Activated CD4-positive, CD25-positive, alpha-beta regulatory T cell treated with anti-CD3 and anti-CD28 coated beads, Interleukin-2, amount 50 U/mL, for 16 hours (primary cell): ENCODE measurements at places on chromosomes 7 and 10.

DNA sequence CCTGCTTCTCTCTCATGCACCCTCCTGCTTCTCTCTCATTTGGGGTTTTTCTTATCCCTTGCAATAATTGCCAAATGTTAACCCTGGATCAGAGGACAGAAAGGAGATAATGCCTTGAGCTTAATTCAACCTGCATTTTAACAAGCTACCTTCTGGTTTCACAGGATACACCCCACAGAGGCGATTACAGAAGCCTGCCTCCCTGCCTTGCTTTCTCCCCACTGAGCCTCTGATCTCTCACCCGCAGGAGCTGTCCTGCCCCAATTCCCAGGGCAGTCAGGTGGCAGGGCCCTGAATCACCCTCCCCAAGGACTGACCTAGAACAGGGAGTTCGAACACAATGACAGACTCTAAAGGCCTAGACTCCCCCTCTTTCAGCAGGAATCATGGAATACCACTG is 959.5 kb downstream of the GRID1 start:
- no peak for DNase-seq

DNA sequence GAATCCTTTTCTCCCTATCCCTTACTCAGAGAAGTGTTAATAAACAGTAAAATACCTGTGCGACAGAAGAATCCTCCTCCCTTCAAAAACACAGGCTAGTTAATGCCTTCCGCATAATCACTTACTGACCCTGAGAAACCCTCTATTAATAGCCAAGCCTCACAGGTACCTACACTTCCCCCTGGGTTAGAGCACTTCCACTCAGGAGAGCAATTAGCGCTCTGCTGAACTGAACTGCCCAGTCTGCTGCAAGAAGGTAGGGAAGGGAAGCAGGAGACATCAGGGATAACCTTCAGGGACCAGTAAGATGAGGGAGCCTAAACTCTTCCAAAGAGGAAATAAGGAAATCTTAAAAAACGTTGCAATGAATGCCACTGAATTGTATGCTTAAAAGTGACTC is 39.6 kb downstream of the KIAA1549 start:
- DNase-seq: no peak

DNA sequence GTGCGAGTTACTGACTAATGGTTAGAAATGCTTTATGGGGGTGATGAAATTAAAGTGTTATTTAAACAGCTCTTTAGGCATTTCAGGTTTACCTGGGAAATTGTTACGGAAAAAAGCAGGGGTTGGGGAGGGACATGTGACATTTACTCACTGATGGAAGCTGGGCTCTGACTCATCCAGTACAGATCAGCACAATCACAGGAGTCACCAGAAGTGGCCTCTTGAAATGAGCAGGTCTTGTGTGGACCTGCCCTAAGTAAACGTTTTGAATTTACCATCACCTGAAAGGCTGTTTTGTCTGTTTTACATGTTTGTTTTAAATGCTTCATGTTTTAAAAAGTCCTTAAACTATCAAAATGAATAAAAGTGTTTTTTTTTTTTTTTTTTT is 2.3 kb downstream of the GLRX3 start:
- DNase-seq: no peak

DNA sequence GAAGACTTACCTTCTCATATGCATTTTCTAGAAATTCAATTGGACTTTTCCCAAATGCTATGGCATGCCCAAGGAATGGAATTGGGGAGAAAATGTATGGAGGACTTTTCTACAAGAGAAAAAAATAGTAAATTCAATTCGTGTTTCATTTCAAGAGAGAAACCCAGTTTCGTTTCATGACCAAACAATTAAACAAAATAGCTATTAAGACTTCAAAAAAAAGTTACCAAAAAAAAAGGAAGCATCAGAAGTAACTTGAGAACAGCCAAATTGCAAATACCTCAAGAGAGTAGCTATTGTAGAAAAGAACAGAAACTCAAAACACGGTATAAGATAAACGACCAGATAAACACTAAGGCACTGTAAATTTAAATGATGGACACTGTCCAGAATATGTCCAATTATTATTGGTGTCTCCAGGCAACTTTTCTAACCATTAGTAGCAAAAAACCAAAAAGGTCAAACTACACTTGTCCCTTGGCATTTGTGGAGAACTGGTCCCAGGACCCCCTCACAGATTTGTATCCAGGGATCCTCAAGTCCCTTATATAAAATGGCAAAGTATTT is 2.4 kb downstream of the CYP51A1 start:
- DNase-seq: no peak

DNA sequence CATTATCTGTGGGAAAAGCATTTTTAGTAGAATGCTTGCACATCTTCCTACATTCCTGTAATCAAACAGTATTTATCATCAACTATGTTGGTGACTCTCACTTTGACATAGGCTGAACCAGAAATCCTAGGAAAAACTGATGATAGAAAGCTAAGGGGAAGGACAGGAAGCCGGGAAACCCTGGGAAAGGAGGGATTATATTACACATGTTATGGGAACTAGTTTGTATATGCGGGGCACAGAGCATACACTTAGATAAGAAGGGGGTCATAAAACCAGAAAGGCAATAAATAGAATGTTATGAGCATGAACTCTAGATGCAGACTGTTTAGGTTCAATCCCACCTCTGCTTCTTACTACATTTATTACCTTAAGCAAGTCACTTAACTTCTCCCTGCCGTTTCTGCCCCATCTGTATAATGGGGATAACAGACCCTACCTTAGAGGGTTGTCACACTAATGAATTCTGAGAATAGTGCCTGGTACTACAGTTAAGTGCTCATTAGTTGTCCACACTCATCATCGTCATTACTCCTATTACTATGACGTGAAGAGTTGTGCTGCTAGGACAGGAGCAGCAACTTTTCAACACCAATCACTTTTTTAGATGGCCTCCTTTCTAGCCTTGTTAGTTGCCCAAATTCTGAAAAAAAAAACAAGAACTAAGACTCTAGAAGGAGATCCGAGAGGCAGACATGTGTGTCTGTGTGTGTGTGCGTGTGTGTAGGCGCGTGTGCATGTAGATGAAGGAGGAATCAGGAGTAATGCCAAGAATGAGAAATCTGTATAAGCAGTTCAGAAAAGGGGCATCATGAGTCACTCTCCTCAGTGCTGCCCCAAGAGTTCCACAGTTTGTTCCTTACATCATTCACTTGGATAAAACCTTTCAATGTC is 52.2 kb downstream of the KMT2C start:
- DNase-seq: no peak

DNA sequence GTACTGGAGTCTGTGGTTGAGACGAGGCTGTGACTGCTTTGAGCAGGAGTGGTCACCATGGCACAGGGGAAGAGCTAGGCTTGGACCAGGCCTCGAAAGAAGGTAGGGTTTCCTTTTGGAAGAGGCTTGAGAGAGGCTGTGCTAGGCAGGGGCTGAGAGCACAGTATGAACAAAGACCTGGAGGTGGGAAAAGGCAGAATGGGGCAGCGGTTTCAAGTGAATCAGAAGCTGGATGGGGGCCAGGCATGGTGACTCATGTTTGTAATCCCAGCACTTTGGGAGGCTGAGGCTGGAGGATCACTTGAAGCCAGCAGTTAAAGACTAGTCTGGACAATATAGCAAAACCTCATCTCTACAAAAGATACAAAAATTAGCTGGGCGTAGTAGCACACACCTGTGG is 65.9 kb downstream of the CLIP2 start:
- no peak for DNase-seq

- no peak for DNase-seq
These were observed 1.4 kb upstream of the KLF6 start for GRCh38 chr10:3786295-3787015.

GRCh38 chr7:14000247-14000646 is 10.8 kb upstream of the ETV1 start:
- no peak for DNase-seq

DNA sequence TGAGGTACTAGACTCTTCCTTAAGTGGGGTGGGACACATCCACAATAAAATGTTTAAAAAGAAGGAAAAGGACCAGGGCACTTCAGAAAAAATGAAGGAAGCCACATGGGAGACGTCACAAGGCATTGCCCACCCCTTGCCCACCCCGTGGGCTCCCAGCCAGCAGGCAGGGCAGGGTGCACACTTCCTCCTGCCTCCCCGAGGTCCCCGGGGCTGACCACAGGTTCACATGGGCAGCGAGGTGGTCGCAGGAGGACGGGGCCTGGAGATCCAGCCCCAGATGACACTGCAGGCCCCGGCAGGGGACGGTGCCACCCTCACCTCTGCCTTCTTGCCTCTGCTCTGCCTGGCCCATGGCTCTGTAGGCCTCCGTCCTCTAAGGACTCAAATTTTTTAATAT is 45.6 kb downstream of the PWWP2B start:
- DNase-seq: no peak

DNA sequence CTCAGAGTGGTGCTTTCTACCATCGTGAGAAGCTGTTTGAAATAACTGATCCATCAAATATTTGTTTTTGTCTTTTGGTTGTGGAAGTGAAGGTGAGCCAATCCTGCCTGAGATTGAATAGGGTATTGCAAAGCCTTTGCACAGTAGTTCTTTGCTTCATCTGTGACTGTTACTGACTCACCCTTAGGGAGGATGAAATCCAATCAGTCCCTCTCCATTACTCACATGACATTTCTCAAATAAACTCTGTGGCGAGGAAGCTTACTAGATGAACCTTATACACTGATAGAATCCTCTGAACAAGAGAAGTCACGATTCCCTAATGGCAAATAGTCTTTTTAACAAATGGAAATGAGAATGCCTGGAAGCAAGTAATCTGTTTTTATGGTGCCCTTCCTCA is 31.9 kb downstream of the HEPACAM2 start:
- no peak for DNase-seq

DNA sequence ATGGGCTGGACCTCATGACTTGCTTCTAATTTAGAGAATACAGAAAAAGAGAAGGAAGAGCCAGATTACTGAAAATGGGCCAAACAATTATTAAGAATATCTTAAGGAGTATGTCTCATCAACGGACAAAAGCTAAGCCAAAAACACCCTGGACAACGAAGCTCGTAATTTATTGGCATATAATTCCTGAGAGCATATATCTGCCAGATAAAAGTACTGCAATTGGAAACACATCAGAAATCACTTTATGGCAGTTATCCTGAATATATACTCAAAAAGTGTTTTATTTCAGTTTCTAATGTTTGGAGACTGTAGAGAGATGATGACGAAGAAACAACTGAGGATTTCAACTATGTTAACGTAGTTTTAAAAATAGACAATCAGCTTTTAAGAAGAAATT is 211.8 kb downstream of the CSTF2T start:
- DNase-seq: no peak

GRCh38 chr7:2287745-2288144 is 26.5 kb downstream of the SNX8 start:
- no peak for DNase-seq

DNA sequence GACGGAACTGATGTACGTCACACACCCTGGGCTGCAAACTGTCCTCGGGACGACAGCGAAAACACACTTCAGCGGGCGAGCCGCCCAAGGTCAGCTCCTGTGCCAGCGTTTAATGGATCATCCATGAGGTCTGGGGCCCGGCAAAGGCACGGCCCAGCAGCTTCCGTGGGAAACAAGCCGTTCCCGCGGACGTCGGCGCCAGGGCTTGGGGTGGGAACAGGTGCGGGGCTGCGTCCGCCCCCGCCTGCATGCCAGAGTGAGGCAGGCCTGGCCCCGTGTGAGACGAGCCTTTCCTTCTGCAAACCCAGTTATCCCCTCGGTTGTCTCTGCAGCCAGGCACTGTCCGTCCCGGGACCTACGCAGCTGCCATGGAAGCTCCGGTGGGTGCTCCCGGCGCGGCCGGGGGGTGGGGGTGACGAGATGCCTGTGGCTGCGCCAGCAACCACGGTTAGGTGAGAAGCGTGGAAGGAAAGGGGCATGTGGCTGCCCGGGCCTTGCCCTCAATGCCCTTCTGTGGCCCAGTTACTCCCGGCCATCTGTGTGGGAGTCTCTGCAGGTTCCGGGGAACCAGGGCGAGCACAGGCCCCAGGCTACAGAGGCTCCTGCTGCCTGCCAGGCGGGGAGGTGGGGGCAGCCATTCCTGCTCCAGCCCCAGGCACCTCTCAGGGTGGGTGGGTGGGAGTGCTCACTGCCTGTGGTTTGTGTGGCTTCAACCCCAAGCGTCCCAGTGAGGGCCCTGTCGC is 42.2 kb upstream of the PDGFA start:
- no peak for DNase-seq

DNA sequence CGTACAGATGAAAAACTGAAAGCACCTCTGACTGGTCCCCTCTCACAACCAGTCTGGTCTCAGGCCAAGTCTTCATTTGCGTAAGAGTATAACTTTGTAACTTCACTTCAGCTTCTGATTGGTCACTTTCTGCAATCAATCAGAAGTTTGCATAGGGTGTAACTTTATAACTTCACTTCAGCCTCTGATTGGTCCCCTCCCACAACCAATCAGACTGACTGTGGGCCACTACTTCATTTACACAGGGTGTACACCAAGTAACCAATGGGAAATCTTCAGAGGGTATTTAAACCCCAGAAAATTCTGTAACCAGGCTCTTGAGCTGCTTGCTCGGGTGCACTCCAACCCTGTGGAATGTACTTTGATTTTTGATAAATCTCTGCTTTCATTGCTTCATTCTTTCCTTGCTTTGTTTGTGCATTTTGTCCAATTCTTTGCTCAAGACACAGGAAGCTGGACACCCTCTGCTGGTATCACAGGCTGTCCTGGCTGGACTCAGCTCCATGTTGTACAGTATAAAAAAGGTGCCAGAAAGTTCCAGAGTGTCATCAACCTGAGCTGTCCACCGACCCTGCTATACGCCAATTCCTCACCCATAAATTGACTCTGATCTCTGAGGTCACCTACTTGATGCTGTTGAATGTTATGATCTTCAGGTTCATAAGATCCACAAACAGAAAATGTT is 74.5 kb downstream of the COBL start:
- DNase-seq: no peak

DNA sequence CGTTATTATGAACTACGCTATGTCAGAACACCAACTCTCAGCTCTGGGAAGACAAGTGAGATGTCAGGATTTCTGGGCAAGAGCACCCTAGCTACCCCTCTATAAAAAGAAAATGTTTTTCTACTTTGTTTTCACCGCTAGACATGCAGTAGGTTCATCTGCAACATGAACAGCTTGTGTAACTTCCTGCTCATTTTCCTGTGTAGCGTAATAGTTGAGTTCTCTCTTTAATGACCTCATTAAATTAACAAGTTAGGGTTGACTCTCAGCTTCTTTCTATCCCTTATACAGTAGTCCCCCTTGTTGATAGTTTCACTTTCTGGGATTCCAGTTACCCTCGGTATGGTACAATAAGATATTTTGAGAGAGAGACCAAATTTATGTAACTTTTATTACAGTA is 329.4 kb upstream of the ZNF32 start:
- DNase-seq: no peak

- no peak for DNase-seq
These were observed 95.9 kb downstream of the DNMBP start for GRCh38 chr10:99913831-99914235.

GRCh38 chr10:5583525-5584175 is 58.9 kb downstream of the CALML3 start:
- no peak for DNase-seq
